ENCODE measurements at places on chromosomes 11 and 22.

DNA sequence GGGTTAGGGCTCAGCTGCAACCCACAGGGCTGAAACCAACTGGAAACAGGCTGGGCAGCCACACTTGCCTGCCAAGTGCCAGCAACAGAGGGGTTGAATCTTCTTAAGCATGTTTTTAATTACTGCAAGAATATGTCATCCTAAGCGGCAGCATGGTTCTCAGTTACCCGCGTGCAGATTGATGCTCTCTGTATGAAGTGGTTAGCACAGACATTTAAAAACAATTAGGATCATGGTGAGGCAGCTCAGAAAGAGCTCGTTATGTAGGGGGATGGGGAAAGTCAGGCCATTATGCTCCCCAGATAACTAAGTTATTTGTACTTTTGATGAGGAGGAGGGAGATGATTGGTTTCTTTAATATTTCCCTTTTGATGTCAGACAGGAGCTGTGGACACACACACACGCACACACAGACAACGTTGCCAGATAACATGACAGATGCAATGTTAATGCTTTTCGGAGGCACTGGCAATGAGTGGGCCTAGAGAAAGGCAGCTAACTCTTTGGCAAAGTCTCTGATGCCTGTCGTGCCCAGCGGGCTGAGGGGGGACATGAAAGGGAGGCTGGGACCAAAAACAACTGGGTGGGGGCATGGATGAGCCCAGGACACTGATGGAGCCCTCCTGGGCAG lies 389.7 kb downstream of the NXPE2 start:
- DNase-seq = no peak

- DNase-seq = peak; percentile 55
Measured at GRCh38 chr11:44538375-44539054, 26.9 kb upstream of the CD82 start.

- DNase-seq = no peak
Measured at GRCh38 chr11:121237686-121238658, 54.6 kb upstream of the SC5D start.

- DNase-seq = no peak
Measured at GRCh38 chr22:17266251-17266971, 47.2 kb upstream of the ADA2 start.

GRCh38 chr11:33895752-33896137 lies 3.9 kb upstream of the LMO2 start:
- DNase-seq = no peak

DNA sequence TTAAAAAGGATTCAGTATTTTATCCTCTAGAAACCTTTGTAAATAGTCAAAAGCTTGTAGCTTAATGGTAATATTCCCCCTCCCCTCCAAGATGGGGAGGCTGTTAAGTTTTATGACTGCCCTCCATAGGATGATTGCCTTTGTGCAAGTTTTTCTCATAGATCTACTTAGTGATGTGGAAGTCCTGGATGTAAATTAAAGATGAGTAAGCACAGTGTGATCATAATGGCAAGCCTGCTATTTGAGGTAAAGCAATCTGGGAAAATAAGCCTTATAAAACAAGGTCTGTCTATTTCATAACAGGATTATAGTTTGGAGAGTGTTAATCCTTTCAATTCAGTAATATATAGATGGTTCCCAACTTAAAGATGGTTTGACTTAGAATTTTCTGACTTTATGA lies 216.3 kb downstream of the DDX10 start:
- DNase-seq = no peak
